Activated CD4-positive, alpha-beta T cell treated with anti-CD3 and anti-CD28 coated beads, Interleukin-10, Interleukin-2, amounts not matched to agents 100 ng/mL and 50 ng/mL, durations not matched to agents 16 hours and 8 hours (primary cell): ENCODE measurements at places on chromosomes 1 and 21.
A peak's percentile ranks its signal among the peaks of the same experiment; 100 is the strongest.

- DNase-seq: no peak
These were observed 358.8 kb downstream of the DPYD start for GRCh38 chr1:97562081-97562480.

GRCh38 chr1:230976825-230977747, 1.6 kb downstream of the TTC13 start:
- DNase-seq: peak; percentile 67

- no peak for DNase-seq
These were observed 211.1 kb downstream of the SMYD3 start for GRCh38 chr1:246295968-246296367.

GRCh38 chr1:203316626-203317093, 11.3 kb downstream of the BTG2 start:
- no peak for DNase-seq

DNA sequence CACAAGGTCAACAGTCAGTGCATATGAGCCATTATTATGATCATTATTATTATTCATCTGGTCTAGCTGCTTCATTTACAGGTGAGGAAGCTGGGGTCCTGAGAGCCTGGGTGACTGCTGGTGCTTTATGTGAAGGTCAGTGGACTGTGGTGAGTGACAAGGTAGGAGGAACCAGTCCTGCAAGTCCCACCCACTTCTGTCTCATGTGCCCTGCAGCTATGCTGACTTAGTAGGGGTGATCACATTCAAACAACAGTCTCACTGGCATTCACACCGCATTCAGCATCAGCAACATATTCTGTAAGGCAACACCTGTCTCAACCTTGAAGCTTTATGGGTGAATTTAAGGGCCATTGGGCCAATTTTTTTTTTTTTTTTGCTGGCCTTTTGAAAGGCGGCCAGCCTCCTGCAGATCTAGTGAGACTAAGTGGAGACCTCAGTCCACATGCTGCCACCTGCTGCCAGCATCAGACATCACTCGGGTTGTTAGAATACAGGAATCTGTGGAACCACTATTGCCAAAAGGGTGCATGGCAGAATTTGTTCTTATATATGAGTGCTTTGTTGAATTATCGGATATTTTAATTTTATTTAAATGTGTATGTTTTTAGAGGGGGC, 59.9 kb upstream of the CACNA1E start:
- DNase-seq: peak; percentile 32

- no peak for DNase-seq
These were observed 124.0 kb downstream of the SYT2 start for GRCh38 chr1:202586018-202586821.

DNA sequence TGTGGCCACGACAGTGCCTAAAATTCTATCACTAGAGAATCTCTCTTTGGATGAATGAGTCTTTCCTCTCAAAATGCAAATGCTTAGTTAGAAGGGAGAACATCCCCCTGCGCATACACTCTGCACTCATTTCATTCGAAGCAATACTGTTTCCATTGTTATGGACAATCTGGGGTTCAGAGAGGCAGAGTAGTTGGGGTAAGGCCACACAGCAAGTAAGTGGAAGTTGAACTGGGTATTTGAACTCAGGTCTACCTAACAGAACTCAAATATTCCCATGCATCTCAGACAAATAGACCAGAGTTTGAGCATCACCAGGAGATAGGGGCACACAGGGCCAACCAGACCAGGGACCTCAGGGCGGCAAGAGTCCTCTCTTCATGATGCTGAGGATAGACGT, 25.5 kb downstream of the RAP1GAP start:
- no peak for DNase-seq

DNA sequence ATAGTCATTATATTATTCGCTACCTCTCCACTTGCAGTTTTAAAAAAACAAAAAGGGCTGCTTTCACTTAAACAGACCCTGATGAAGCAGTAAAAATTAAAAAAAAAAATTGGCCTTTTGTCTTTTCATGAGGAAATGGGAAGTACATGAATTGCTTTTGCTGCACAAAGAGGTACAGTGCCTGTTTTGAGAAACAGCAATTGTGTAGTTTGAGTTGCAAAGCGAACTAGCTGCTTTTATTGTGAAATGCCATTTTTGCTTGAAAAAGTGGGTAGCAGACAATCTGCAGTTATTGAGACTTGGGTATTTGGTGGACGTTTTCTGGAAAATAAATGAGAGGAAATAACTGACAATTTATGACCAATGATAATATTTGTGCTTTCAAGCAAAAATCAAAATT, 7.0 kb downstream of the DIP2A start:
- no peak for DNase-seq

DNA sequence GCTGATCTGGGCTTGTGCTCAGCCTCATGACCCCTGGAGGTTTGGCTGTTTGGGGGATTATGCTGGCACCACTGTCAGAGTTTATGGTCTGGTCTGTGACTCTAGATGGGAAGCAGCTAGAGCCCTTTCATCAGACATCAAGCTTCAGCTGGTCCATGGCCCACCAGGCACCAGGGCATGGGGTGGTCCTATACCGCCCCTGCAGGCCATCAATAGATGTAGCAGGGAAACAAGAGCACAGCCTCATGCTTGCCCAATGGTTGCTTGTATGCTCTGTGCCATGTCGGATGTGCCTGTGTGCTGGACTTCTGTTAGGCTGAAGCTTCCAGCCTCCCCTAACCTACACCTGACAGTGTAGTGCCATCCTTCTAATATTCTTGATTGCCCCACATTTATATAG, 71.1 kb upstream of the CD34 start:
- DNase-seq: no peak
